ELR (cell line): ENCODE measurements at places on chromosomes 6 and 20.

DNA sequence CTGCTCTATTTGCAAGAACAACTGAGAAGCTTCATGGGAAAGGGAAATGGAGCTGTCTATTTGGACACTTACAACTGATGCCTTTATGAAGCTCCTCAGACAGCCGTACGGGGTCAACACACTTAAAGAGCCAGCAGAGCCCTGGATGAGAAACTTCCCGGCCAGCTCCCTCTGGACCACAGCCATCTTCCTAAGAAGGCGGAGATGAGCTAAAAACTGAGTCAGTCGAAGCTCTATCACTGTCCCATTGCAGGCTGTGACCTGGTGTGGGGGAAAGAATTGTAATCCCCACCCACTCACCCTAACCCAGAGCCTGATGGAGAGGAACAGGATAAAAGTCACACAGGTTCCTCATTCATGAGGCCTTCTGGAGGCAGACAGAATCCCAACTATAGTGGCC is 360.4 kb upstream of the JARID2 start:
- no peak for DNase-seq

DNA sequence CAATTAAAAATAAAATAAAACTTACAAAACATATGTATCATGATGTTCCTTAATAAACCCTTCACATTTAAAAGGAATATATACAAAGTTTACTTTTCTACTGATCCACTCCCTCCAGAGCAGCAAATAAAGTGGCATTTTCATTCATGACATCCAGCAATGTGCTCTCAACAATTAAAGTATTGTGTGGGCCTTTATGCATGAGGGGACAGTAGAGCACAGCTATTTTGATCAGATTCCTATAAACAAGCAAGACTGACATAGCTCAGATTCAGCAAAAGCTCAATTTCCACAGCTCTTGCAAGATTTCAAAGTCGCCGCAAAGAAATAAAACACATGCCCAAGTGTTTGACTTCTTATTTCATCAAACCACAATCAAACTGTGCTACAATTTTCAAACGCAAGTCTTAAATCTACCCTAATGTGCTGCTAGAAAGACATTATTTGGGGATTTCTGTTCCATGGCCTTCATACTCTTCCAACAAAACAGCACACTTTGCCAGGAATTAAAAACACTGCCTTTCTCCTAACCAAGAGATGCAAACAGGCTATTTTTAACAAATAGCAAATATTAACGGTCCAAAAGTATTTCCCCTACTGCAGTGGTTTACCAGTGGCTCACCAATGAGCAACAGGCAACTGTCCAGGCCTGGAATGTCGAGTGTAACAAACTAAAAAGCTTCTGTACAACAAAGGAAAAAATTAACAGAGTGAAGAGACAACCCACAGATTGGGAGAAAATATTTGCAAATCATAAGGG is 52.3 kb downstream of the MBOAT1 start:
- DNase-seq, result no peak

- DNase-seq, result peak; percentile 3
Observed at GRCh38 chr20:43040427-43040826, 149.3 kb downstream of the PTPRT start.

GRCh38 chr20:41405436-41405835 is 38.8 kb upstream of the EMILIN3 start:
- no peak for DNase-seq

DNA sequence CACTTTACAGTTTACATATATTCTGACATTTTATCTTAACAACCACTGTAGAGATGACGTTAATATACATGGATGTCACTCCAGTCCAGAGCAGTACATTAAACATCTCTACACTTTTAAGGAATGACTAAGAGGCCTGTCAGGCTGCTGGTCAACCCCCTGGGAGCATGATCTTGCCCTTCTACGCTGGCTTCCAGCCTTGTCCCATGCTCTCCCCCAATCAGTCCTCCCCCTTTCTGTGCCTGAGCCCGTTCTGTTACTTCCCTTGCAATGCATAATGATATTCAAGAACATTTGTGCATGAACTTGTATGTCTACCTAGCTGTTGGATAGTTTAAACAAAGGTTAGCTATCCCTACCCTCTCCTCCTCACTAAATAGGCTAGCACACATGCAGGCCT is 40.5 kb upstream of the PLCB4 start:
- DNase-seq, result peak; percentile 47

- no peak for DNase-seq
Observed at GRCh38 chr6:162679681-162680080, 47.9 kb downstream of the PRKN start.

GRCh38 chr6:25004357-25004756 is 68.6 kb upstream of the RIPOR2 start:
- no peak for DNase-seq

DNA sequence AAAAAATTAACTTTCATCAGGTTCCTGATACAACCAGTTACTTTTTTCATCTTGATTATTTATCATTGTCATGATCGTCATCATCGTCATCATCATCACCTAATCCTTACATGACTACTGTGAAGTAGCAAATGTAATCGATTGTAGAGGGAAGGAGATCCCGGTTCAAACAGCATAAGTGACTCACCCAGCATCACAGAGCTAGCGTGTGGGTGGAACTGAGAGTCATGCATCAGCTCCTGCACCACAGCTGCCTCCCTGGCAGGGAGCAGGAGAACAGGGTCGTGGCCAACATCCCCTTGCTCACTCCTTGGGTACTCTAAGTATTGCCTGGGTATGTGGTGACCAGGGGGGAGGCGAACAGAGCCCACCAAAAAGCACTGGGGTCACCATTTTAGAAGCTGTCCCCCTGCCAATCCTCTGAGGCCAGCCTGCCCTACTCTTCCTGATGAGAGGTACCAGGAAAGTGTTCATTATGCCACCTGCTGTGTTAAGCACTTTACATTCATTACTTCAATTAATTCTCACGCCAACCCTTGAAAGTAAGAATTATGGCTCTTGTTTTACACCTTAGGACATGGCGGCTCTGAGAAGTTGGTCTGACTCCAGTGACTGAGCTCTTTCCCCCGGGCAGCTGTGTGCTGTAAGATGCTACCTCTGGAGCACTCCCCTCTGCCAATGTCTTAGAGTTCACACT is 425.2 kb downstream of the CD83 start:
- DNase-seq, result peak; percentile 86

DNA sequence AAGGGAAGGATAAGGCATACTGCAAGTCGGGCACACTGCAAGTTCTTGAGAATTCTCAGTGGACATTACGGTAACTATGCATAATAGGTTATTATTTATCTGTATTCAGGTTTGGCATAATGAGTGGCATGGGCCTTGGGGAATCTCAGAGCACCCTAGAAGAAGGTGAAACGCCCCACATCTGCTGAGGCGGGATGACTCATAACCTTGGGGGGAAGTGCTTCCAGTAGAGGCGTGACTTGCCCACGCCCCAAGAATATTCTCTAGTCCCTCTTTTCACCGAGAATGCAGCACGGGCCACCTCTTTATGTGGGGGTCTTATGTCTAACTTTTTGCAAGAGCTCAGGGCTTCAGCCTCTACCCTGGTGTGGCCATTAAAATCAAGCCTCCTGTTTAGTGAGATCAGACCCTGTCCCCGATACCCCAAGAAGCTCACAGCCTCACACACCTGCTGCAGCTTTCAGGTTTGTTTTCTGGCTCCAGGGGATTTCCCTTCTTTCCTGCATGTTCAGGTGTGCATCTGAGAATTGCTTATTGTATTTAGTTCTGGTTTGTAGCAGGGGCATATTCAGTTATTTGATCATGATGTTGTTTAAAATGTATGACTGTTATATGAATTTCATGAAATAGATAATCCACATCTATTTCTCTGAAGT is 19.1 kb downstream of the ZFP64 start:
- peak; percentile 24 for DNase-seq

DNA sequence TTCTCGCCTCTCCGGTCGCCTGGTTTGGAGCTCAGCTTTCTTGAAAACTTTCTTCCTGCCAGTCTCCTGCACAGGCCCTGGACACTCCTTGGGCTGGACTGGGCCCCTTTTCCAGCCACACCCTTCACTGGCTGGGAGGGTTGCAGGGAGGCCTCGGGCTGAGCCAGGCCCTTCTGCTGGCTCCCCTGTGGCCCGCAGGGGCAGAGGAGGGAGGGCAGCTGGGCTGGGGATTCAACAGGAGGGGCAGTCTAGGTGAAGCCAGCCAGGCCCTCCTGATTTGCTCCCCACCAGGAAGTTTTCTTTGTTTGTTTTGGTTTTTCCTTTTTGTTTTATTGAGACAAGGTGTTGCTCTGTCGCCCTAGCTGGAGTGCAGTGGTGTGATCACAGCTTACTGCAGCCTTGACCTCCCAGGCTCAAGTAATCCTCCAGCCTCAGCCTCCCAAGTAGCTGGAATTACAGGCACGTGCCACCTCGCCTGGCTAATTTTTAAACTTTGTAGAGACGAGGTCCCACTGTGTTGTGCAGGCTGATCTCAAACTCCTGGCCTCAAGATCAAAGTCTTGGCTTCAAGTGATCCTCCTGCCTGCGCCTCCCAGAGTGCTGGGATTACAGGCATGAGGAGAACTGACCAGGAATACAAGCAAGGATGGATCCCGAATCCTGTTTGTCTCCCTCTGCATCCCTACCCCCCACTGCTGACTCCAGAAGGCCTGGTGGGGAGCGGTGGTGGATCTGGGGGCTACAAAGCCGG is 23.5 kb upstream of the CDH22 start:
- no peak for DNase-seq

DNA sequence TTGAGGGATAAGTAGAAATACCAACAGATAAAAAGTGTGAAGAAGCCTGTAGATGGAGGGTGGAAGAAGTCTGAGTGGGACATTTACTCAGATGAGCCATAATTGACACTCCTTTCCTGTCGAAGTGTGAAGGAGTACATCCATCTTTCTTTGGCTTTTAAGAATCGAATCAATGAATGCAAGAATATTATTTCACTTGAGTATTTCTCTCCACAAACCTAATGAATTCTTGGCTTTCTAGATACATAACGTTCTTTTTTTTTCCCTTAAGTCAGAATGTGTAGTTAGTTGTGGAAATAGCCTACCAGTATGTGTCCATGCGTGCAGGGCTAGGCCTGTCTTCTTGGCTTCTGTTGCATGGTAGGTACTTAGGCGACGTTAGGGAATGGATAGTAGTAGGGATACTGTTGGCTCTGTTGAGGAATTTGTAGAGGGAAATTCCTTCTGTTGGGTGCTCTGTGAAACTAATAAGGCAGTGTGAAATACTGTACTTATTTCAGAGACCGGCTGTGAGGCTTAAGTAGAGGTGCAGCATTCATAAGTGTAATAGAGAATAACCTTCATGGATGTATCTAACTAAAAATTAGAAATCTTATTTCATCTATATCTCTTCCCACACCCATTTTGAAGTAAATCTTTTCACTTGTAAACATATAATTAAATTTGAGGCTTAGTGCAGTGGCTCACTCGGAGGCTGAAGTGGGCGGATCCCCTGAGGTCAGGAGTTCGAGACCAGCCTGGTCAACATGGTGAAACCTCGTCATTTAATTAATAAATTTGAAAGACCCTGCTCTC is 1.5 kb downstream of the RPS18 start:
- peak; percentile 31 for DNase-seq

GRCh38 chr6:21180155-21180554 is 413.4 kb upstream of the SOX4 start:
- no peak for DNase-seq

GRCh38 chr6:138309695-138310094 is 68.0 kb upstream of the SMIM28 start:
- DNase-seq, result no peak

DNA sequence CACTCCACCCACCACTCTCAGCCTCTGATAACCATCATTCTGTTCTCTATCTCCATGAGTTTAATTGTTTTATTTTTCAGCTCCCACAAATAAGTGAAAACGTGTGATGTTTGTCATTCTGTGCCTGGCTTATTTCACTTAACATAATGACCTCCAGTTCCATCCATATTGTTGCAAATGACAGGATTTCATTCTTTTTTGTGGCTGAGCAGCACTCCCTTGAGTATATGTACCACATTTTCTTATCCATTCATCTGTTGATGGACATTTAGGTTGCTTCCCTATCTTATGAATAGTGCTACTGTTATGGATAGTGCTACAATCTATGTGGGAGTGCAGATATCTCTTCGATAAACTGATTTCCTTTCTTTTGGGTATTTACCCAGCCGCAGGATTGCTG is 103.3 kb upstream of the PDE7B start:
- no peak for DNase-seq

- no peak for DNase-seq
Observed at GRCh38 chr6:18284261-18284660, 19.9 kb upstream of the DEK start.

GRCh38 chr6:69866351-69866769 is at the start of gene COL19A1:
COL19A1 (plus strand) TSS chr6:69866556; CDS start chr6:69879568, 13,012 bp downstream.
- peak; percentile 6 for DNase-seq

DNA sequence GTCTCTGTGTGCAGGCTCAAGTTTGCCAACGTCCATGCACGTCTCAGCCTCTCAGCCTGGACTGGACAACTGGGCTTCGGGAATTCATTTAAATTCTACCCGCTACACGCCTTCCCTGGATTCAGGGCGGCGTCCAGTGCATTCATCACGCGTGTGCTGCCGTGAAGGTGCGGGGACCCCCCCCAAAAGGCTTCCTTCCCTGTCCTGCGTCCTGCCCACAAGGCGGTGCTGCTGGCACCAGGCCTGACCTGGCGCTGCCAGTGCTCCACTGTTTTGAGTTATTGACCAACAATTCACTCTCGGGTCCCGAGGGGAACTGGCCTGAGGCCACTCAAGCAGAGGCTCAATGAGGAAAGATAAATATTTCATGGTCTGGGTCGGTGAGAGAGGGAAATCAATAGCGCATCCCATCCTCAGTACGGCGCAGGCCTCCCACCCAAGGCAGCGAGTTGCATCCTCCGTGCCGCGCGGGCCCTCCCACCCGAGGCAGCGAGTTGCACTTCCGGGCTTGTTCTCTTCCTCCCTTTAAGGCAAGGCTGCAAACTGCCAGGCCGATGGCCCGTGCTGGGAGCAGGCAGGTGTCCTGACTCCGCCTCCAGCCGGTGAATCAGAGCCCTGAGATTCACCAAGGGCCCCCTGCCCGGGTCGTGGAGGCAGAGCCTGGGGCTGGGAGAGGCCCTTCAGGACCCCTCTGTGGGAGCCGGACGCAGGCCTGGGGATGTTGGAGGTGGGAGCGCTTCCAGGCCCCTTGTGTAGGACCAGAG is 22.8 kb upstream of the BHLHE23 start:
- DNase-seq, result no peak

- peak; percentile 77 for DNase-seq
Observed at GRCh38 chr6:51025082-51025777, 206.6 kb downstream of the TFAP2B start.

DNA sequence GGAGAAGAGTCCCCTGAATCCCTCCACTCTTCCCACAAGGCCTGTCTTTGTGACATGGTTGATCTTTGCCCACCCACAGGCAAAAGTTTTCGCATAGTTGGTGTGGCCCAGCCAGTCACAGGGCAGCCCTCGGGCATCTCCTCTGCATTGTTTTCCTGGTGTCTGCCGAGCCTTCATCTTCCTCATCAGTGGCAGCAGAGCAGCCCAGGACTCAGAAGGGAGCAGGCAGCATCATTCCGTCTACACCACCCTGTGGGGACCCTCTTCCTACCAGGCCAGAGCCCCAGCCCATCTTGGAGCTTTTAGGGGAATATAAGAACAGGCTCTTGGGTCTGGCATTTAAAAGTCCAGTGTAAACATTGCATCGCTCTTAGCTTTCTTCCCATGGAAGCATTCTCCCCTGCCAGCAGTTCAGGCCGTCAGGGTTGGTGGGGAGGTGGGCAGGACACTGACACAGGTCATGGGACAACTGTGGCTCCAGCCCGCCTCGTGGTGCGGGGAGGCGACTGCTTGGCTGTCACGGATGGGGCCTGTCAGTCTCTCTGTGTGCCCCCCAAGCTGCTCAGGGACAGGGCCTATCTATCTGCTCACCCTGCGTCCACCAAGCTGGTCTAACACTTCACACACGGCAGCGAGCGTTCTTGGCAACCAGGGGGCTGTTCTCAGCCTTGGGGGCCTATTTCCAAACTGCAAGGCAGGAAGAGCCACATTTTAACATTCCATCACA is 38.3 kb downstream of the PDRG1 start:
- DNase-seq, result no peak

- no peak for DNase-seq
Observed at GRCh38 chr6:71347119-71347518, 58.5 kb downstream of the OGFRL1 start.
